ENCODE measurements at places on chromosomes 2 and 18. TPM values are rescaled to one million over a fixed set of nuclear protein-coding genes. Genes with fewer than 3 reads are reported as not detected.

GRCh38 chr2:10224734-10225133 lies 78.0 kb upstream of the HPCAL1 start:
- H3K4me1 ChIP-seq = no peaks in the 10 kb centered on the region
- no peaks in the 10 kb centered on the region for H3K27me3 ChIP-seq
- H3K36me3 ChIP-seq = no peaks in the 10 kb centered on the region
- H3K27ac ChIP-seq = no peak overlapping the region

SP5 gene
- total RNA-seq = not detected

DNA sequence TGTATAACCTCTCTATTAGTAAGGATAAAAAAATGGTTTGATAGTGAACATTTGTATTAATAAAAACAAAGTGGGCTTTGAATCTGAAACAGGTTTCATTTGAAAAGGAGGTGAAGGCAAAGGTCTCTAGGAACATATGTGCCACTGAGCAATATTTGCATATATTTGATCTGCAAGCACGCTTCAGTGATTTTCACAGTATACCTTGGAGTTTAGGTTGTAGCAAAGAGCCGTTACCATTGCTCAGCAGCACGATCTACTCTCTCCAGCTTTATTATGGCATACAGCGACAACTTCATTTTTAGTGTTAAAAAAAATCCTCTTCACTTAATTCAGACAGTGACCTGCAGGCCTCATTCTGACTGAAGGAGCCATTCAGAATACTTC lies 75.8 kb upstream of the ZEB2 start:
- no peak for DNase-seq
- H3K27ac ChIP-seq = peak overlapping the region; percentile 95
- peaks cover 25% of the 10 kb centered on the region for H3K4me1 ChIP-seq
- H3K4me3 ChIP-seq = no peak overlapping the region
- no peaks in the 10 kb centered on the region for H3K27me3 ChIP-seq
- H3K36me3 ChIP-seq = no peaks in the 10 kb centered on the region

DNA sequence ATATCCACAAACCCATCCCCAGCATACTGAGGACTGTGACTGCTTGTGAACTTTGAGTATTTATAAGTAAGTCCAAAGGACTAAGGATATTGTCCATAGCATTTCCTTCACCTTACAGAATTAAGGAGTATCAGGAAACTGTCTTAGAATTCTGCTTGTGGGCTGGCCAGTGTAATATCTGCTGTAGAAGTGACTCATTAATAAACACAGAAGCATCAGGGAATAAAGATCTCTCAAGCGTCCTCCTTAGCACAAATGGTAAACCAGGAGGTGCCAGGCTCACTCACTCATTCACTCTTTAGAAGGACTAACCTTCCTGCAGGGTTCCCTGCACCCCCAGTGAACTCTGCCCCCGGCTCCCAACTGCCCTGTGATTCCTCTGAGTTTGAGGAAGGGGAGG lies 31.0 kb downstream of the CCDC68 start:
- no peaks in the 10 kb centered on the region for H3K27me3 ChIP-seq
- DNase-seq = no peak
- H3K4me1 ChIP-seq = no peaks in the 10 kb centered on the region
- no peaks in the 10 kb centered on the region for H3K36me3 ChIP-seq

- no peak overlapping the region for H3K4me3 ChIP-seq
- no peak for DNase-seq
- no peaks in the 10 kb centered on the region for H3K36me3 ChIP-seq
Observed at GRCh38 chr18:68833756-68834155, 35.9 kb downstream of the CCDC102B start.

DNA sequence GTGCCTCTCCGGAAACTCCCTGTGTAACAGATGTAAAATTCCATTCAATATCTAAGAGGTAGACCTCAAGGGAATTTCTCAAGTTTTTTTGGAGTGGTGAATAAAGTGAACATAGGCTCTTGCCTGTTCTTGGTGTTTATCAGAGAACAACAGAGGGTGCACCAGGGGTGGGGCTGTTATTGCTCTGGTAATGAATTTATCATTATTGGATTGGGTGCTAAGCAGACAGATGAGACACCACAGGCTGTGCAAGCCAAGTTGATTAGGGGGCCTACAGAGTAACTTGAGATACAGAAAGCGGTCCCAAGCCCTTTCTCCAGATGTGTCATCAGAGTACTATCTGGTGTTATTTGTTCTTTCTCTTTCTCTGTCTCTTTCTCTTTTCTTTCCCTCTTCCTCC lies 286.3 kb downstream of the OSR1 start:
- no peaks in the 10 kb centered on the region for H3K27me3 ChIP-seq
- H3K36me3 ChIP-seq = no peaks in the 10 kb centered on the region
- H3K4me1 ChIP-seq = no peaks in the 10 kb centered on the region
- DNase-seq = no peak
- no peak overlapping the region for H3K27ac ChIP-seq

DNA sequence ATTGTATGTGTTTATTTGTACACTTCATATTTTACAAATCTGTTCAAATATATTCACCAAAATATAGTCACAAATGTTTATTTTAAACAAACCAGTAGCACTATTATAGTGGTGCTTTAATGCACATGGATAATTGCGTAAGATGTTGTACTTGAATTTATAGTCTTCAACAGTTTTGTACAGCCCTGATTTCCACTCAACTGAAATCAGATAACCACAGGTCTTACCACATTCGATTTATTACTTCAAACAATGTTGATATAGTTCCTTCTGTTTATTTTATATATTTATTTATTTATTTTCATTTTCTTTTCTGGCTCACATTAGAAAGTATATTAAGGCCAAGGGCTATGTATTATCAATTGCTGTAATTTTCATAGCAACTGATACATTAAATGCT lies 99.4 kb upstream of the ZNF804A start:
- H3K27ac ChIP-seq = no peak overlapping the region
- no peak for DNase-seq
- no peaks in the 10 kb centered on the region for H3K4me1 ChIP-seq
- no peak overlapping the region for H3K4me3 ChIP-seq
- no peaks in the 10 kb centered on the region for H3K36me3 ChIP-seq
- no peaks in the 10 kb centered on the region for H3K27me3 ChIP-seq

DNA sequence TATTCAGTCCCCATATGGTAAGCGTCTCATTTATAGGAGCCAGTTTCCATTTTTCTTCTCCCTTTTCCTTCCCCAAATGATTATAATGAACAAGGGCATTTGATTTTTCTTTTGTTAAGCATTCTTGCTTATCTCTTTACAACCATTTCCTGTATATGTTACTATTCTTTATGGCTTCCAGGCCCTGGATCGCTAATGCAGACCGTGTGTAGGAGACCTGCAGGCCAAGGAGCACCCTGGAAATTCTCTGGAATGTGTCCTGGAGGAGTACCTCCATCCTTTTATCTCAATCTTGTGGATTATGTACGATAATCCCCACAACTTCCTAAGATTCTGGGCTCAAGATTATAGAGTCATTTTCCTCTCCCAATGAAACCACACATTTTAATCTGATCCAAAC lies 439.6 kb upstream of the MMADHC start:
- DNase-seq = no peak
- no peaks in the 10 kb centered on the region for H3K27me3 ChIP-seq
- no peak overlapping the region for H3K27ac ChIP-seq
- H3K4me3 ChIP-seq = no peak overlapping the region
- no peaks in the 10 kb centered on the region for H3K36me3 ChIP-seq

- H3K4me1 ChIP-seq = peaks cover 25% of the 10 kb centered on the region
- no peak overlapping the region for H3K4me3 ChIP-seq
- no peaks in the 10 kb centered on the region for H3K36me3 ChIP-seq
Observed at GRCh38 chr2:73992036-73992435, 7.3 kb downstream of the TET3 start.

- peak; percentile 45 for DNase-seq
- no peak overlapping the region for H3K27ac ChIP-seq
- H3K4me3 ChIP-seq = no peak overlapping the region
- H3K4me1 ChIP-seq = peaks cover 9% of the 10 kb centered on the region
- no peaks in the 10 kb centered on the region for H3K36me3 ChIP-seq
Observed at GRCh38 chr18:58438161-58438957, 190.5 kb downstream of the ALPK2 start.

VWA3B gene
- total RNA-seq = not detected

DNA sequence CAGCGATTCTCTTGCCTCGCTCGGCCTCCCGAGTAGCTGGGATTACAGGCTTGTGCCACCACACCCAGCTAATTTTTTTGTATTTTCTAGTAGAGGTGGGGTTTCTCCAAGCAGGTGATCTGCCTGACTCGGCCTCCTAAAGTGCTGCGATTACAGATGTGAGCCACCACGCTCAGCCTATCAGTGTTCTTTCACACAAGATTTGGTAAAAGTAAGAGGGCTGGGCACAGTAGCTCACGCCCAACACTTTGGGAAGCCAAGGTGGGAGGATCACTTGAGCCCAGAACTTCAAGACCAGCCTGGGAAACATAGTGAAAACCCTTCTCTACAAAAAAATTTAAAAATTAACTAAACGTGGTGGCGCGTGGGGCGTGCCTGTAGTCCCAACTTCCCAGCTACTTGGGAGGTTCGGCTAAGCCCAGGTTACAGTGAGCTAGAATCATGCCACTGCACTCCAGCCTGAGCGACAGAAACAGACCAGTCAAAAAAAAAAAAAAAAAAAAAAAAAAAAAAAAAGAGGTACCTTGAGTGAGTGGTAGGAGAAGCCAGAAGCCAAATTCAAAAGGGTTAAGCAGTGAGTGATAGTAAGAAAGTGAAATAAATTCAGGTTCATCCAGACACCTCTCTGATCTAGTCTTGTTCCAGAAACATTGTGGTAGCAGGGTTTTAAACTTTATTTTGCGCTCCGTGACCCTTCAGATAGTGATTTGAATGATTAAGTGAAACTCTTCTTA lies 981 bp downstream of the MRPL53 start:
- DNase-seq = no peak
- peak overlapping the region; percentile 82 for H3K27ac ChIP-seq
- H3K36me3 ChIP-seq = peaks cover 14% of the 10 kb centered on the region
- H3K27me3 ChIP-seq = no peaks in the 10 kb centered on the region
- peak overlapping the region; percentile 50 for H3K4me3 ChIP-seq

DNA sequence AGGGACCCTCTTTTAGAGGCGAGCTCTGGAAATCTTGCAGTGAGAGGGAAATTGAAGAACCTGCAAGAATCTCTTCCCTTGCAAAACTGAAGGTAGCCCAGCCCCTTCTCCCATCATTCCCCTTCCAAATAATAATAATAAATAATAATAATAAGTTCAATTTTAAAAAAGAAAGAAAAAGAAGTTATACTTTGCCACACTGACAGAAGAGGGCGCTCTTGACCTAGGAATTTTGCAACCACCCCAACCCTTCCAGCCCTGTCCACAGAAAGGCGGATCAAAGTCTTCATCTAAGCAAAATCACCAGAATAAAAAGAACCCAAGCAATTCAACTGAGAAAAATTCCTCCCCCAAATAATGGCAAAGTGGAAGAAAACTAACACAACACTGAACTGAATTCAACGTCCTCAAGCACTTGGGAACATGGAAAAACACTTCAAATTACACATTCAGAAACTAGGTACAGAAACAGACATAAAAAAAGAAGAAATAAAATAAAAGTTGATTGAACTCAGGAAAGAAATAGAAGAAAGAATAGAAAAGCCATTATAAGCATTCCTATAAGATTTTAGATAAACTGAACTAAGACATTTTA lies 98.9 kb upstream of the GLS start:
- no peak overlapping the region for H3K27ac ChIP-seq
- no peak overlapping the region for H3K4me3 ChIP-seq
- peak; percentile 78 for DNase-seq
- H3K4me1 ChIP-seq = no peaks in the 10 kb centered on the region

GRCh38 chr2:154402213-154402612 lies 296.3 kb upstream of the KCNJ3 start:
- H3K4me1 ChIP-seq = no peaks in the 10 kb centered on the region
- H3K27ac ChIP-seq = no peak overlapping the region
- H3K4me3 ChIP-seq = no peak overlapping the region
- H3K36me3 ChIP-seq = no peaks in the 10 kb centered on the region

CCDC85A gene
- total RNA-seq = not detected

DNA sequence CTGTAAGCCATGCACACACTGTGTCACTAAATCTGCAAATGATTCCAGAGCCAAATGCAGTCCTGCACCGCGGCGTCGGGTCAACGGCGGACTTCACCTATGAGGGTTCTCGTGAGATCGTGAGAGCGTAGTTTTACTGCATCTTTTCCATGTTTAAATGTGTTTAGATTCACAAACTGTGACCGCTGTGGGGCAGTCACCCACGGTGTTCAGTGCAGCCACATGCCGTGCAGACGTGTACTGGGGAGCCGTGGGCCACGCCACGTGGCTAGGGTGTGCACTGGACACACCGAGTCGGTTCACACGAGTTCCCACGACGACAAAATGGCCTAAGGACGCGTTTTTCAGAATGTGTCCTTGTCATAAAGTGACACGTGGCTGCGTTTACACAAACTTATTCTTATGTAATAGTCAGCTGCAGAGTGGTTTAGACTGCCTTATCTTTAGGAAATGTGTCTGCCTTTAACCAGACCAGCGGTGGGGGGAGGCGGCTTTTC lies 34.1 kb downstream of the NFATC1 start:
- peaks cover 10% of the 10 kb centered on the region for H3K4me1 ChIP-seq
- H3K27ac ChIP-seq = no peak overlapping the region
- no peak overlapping the region for H3K4me3 ChIP-seq
- H3K36me3 ChIP-seq = peaks cover 13% of the 10 kb centered on the region
- no peaks in the 10 kb centered on the region for H3K27me3 ChIP-seq

GRCh38 chr2:72340665-72341064 lies 193.0 kb upstream of the CYP26B1 start:
- H3K4me3 ChIP-seq = no peak overlapping the region
- H3K4me1 ChIP-seq = no peaks in the 10 kb centered on the region
- DNase-seq = no peak
- no peak overlapping the region for H3K27ac ChIP-seq

DNA sequence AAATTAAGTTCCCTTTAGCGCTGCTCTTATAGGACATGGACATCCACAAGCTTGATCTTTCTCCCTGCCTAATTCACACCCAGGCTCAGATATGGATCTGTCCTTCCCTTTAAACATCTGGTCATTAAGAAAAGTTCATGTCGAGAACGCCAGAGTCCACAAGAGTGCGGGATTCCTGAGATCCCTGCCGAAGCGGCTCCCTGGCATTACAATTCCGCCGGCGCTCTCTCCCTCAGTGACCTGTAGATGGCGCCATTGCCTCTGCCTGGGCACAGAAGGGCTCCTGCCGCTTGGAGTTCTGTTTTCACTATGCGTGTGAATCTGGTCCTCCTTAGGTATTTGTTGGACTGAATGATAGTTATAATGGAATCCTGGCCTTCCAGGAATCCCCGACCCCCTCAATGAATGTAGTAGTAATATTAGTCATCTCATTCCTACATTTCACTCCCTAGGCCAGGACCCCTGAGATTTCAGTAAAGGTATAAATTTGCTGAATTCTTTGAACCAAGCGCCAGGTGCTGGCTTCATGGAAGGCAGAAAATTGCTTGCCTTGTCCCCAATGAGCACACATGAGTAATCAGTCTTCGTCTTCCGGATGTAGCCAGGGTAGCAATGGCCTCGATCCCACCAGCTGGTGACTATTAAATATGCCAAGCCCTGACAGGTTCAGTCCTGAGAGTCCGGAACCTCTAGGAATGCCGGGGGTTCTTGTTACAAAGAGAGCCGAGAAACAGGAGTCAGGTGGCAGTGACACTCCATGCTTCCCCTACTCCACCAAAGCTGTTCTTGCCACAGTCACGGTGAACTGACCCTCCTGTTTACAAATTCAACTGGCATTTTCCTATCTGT lies 26.4 kb upstream of the CD207 start:
- peaks cover 5% of the 10 kb centered on the region for H3K27me3 ChIP-seq
- no peak overlapping the region for H3K4me3 ChIP-seq
- no peak overlapping the region for H3K27ac ChIP-seq
- peak; percentile 85 for DNase-seq

- no peak for DNase-seq
- H3K4me1 ChIP-seq = no peaks in the 10 kb centered on the region
- no peak overlapping the region for H3K27ac ChIP-seq
- H3K36me3 ChIP-seq = no peaks in the 10 kb centered on the region
- H3K27me3 ChIP-seq = peaks cover 13% of the 10 kb centered on the region
- no peak overlapping the region for H3K4me3 ChIP-seq
Observed at GRCh38 chr2:131426727-131427126, 49.2 kb upstream of the TUBA3D start.
